ENCODE measurements at places on chromosomes 16 and 17.

DNA sequence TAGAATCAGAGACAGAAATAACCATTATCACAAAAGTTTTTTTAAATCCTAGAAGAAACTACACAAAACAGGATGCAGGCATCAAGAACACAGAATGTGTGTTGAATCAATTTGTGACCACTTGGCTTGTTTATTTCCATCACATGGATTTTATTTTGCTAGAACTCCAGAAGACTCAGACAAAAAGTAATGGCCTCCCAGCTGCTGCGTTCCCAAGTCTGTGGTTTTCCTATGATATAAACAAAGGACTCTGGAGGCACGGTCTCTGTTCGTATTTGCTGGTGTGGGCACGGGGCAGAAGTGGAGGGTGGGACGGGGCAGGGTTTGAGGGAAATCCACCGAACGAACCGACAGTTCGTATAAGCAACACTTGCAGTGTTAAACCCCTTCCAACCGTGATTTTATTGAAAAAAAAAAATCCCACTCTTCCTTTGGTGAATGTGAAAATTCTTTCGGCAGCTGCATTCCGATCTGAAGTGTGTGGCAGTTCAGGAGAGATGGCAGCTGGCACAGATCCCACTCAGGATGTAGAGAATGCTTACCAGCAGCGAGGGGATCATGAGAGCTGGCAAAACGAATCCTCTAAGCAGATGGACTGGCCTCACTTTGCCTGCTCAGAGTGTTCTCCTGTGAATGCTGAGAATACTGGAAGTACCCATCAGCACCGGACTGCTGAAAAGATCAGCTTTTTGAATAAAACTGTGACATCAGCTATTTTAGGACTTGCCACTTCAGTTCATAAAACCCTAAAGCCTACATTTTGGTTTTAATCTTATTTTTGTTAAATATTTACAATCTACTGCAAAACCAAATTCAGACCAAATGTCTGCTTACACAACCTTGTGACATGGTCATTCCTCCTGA, 165.2 kb downstream of the VPS53 start:
- no peak for DNase-seq

GRCh38 chr16:89015271-89015859, 38.4 kb upstream of the CBFA2T3 start:
- DNase-seq = peak; percentile 17

DNA sequence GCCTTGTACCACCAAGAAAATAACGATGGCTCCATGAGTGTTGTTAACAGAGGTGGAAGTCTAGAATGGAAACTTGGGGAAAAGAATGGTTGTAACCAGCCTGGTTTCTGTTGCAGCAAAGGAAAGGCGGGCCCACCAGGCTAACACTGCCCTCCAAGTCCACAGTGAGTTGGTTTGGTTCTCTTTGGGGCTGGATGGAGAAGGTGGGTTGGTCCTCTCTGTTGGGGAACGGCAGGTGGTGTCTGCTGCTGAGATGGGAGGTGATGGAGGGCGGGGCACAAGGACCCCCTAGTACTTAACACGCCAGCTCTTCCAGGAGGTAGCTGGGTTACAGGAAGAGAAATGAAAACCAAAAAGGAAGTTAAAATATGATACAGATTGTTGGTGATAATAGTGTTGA, 76.6 kb upstream of the PLCG2 start:
- DNase-seq = no peak

DNA sequence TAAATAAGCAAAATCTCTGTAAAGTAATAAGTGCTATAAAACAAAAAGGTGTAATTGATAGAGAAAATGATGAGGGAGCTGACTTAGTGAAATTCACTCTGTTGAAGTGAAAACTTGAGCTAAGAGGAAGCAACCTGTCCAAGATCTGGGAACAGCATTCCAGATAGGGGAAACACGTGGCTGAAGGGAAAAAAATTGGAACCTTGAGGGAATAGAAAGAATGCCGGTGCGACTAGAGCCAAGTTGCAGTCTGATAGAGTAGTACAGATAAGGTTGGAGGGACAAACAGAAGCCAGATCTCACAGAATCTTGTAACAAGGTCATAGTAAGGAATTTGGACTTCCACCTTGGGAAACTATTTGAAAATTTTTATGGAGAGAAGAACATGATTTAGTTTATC, 623 bp upstream of the DDX52 start:
- no peak for DNase-seq

GRCh38 chr16:69925311-69925710, 25.8 kb upstream of the CLEC18A start:
- DNase-seq = no peak

GRCh38 chr16:2516391-2517240, 2.9 kb downstream of the ATP6V0C start:
- DNase-seq = no peak

GRCh38 chr16:68605746-68606145, 39.4 kb upstream of the CDH3 start:
- DNase-seq = no peak

DNA sequence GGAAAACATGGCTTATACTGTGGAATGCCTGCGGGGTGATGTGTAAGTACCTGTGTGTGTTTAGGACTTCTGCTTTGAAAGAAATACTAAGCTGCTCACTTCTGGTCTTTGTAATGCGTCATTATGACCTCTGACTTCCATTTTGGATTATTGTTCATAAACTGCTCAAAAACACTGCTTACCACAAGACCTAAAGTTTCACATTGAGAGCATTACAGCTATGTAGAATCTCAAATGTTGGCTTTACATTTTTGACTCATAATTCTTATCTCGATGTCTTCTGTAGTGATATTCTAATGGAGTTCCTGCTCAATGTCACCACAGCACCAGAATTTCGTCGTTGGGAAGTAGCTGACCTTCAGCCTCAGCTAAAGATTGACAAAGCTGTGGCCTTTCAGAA, 9.3 kb downstream of the UQCRC2 start:
- no peak for DNase-seq

GRCh38 chr16:78994135-78994745, 606.3 kb downstream of the MAF start:
- DNase-seq = no peak

DNA sequence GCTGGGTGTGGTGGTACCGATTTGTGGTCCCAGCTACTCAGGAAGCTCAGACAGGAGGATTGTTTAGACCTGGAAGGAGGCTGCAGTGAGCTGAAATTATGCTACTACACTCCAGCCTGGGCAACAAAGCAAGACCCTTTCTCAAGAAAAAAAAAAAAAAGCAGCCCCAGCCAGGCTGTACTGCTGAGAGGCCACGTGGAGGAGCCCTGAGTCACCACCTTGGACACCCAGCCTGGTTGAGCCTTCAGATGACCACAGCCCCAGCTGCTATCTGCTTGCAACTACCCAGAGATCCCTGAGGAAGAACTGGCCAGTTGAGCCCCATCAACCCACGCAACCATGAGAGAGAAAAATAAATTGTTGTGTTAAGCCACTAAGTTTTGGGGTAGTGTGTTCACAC, 23.6 kb upstream of the GPRC5C start:
- DNase-seq = no peak
